ENCODE measurements at places on chromosomes 1 and 21.

GRCh38 chr1:51712590-51712989 is 95.7 kb downstream of the OSBPL9 start:
- no peak for DNase-seq

GRCh38 chr1:225754940-225755641 is 22.5 kb upstream of the SRP9 start:
- no peak for DNase-seq

GRCh38 chr21:30981403-30981802 is 56.9 kb downstream of the KRTAP19-8 start:
- no peak for DNase-seq

- no peak for DNase-seq
These were observed 67.5 kb upstream of the ANGPTL1 start for GRCh38 chr1:178938101-178938958.

- no peak for DNase-seq
These were observed 6.1 kb downstream of the FABP3 start for GRCh38 chr1:31366796-31367195.
